Fibroblast of mammary gland (primary cell): ENCODE measurements at places on chromosomes 3 and 15.

GRCh38 chr3:143826296-143826695 is 22.0 kb downstream of the SLC9A9 start:
- DNase-seq, result no peak

- no peak for DNase-seq
Observed at GRCh38 chr3:177624528-177625495, 427.5 kb upstream of the TBL1XR1 start.

DNA sequence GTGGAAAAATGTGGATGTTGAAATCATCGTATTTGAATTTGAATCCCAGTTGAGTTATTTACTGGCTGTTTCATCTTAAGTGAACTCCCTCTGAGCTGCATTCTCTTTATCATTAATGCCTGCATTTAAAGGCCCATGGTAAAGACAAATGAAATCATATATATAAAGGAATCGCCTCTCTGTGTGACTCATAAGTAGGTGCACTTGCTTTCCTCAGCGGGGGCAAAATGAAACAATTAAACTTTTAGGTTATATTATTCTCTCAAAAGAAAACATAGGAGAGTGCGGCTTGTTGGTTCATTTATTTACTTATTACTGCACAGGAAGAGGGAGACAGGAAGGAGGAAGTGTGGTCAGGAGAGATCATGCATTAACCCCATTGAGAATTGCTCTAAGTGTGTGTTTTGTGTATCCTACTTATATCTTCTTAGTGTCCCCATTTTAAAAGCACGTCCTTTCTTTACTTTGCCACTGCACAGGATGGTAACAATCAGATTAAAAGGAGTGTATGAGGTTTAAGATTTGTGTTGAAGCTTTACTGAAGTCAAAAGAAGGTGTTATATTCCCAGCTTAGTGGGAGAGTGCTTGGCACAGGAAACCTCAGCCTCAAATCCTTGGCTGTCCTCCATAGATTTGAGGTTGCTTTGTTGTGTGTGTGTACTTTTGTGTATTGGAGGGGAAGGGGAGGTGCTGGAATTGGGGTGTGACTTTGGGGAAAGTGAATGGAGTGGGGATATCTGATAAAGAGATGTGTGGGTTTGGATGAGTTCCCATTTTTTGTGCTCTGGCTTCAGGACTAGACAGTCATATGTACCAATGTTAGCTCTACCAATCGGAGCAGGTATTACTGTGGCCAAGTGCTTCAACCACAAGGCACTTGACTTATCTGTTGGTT is 595.8 kb upstream of the NR2F2 start:
- no peak for DNase-seq

GRCh38 chr15:95520511-95520910 is 810.0 kb upstream of the NR2F2 start:
- peak; percentile 9 for DNase-seq

DNA sequence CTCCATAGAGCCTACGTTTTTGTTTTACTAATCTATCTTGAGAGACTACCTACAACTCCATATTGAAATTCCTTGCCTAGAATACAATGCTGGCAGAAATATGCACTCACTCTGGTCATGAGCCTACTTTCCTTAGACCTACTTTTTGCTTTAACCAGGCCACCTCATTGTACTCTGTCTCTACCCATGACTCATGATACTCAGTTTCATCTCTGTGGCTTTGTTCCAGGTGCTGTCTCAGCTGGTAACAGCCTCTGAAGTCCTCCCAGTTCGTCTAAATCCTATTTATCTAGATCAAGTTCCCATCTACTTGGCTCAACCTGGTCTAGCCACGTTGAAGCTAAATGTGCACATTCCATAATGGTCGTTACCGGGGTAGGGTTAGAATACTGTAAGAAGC is 536.4 kb downstream of the RSL24D1 start:
- DNase-seq, result no peak

GRCh38 chr3:15155840-15156360 is 50.1 kb upstream of the CAPN7 start:
- DNase-seq, result no peak

DNA sequence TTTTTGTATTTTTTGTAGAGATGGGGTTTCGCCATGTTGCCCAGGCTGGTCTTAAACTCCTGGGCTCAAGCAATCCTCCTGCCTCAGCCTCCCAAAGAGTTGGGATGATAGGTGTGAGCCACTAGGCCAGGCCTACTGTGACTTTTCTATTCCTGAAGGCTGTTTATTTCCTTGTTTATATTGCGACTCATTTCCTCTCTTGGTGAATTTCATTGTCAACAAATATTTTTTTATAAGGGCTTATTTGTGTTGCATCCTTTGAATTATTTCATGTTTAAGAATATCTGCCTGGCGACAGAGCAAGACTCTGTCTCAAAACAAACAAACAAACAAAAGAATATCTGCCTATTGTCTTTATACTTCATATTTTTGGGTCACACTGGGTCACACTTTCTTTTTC is 29.4 kb upstream of the MCCC1 start:
- no peak for DNase-seq

DNA sequence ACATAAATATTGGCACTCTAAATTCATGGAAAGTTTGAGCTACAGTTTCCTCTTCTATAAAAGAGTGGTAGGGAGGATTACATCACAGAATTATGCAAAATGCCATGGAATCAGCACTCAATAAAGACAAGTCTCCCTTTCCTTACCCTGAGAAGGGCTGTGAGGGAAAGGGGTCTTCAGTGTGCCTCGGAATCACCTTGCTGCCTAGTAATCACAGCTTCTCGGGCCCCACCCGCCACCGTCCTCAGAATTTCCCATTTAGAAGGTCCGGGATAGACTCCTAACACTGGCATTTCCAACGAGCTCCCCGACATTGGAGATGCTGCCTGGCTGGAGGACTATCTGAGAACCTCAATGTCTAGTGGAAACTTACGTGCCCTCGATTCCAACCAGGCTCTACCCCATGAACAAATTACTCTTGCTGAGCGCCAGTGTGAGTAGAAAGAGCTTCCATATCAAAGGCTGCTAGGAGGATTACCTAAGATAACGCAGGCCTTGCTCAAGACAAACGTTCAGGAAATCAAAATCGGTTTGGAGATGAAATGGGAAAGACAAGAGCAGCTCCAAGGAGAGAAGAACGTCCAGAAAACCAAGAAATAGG is 92.1 kb upstream of the CHD2 start:
- peak; percentile 49 for DNase-seq

DNA sequence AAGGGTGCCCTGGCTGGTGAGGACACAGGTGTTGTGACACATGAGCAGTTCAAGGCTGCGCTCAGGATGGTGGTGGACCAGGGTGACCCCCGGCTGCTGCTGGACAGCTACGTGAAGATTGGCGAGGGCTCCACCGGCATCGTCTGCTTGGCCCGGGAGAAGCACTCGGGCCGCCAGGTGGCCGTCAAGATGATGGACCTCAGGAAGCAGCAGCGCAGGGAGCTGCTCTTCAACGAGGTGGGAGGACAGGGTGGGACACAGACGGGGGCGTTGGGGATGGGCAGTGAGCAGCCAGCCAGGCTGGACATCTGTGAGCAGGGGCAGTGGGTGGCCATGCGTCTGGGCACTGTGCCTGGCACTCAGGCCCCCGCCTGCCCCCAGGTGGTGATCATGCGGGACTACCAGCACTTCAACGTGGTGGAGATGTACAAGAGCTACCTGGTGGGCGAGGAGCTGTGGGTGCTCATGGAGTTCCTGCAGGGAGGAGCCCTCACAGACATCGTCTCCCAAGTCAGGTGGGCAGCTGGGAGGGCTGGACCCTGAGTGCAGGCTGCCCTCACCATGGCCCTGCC is 10.3 kb downstream of the ANKRD63 start:
- DNase-seq, result no peak

GRCh38 chr3:169165196-169166158 is 498.0 kb downstream of the MECOM start:
- no peak for DNase-seq

GRCh38 chr3:100402256-100402655 is 917 bp downstream of the LNP1 start:
- peak; percentile 53 for DNase-seq

DNA sequence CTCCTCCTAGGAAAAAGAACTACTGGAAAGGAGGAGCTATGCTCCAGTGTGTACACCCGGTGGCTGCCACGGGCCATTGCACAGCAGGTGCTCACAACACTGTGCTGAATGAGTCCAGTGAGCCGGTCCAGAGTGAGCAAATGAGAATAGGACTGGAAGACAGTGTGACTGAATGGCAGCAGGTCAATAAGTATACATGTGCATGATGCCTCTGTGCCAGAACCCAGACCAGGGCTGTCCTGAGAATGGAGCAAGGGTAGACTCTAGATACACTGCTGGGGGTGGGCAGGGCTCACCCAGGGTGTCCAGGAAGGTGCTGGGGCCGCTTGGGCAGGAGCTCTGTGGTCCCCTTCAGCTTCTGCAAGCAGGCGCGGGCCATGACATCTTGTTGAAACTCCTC is 8.3 kb downstream of the POLG start:
- no peak for DNase-seq

DNA sequence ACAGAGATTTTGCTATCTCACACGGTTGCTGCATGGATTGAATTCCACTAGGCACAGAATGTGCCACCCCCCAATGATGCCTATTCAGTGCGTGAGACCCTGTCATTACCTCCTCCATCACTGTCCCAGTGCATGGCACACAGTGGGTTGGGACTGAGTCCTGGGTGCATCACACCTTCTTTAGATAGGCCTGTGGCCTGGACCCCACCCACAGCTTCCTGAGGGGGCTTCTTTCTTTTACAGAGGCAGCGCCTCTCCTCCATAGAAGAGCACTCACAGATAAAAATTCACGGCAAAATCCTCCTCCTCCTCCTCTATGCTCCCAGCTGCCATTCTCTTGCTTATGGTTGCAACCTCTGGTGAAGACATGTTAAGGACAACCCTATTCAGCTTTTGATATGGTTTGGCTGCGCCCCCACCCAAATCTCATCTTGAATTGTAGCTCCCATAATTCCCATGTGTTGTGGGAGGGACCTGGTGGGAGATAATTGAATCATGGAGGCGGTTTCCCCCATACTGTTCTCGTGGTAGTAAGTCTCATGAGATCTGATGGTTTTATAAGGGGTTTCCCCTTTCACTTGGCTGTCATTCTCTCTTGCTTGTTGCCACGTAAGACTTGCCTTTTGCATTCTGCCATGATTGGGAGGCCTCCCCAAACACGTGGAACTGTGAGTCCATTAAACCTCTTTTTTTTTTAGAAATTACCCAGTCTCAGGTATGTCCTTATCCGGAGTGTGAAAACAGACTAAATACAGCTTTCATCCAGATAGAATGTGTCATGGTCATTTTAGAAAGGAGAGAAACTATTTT is 147.6 kb downstream of the KLF13 start:
- DNase-seq, result no peak

DNA sequence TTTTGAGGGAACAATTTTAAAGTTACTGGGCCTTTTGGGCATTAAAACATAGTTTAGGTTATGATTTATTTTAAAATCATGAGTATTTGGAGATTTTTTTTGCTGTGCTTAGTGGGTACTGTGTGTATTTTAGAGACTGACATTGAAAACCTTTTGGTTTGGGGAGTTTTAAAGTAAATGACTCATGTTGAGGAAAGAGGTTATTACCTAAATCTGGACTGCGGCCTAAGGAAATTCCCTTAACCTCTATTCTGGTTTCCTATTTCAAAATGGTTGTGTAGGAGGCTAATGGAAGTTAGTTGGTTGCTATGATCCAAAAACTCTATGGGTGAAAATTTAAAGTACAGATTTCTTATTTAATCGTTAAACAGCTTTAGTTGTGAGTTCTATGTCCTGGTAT is 57.3 kb upstream of the DPH6 start:
- peak; percentile 85 for DNase-seq

GRCh38 chr3:124584552-124585391 is 145.5 kb upstream of the UMPS start:
- DNase-seq, result peak; percentile 28

- DNase-seq, result peak; percentile 8
Observed at GRCh38 chr3:168620854-168621253, 525.1 kb upstream of the GOLIM4 start.

- peak; percentile 6 for DNase-seq
Observed at GRCh38 chr15:35932531-35932930, 386.6 kb upstream of the DPH6 start.

DNA sequence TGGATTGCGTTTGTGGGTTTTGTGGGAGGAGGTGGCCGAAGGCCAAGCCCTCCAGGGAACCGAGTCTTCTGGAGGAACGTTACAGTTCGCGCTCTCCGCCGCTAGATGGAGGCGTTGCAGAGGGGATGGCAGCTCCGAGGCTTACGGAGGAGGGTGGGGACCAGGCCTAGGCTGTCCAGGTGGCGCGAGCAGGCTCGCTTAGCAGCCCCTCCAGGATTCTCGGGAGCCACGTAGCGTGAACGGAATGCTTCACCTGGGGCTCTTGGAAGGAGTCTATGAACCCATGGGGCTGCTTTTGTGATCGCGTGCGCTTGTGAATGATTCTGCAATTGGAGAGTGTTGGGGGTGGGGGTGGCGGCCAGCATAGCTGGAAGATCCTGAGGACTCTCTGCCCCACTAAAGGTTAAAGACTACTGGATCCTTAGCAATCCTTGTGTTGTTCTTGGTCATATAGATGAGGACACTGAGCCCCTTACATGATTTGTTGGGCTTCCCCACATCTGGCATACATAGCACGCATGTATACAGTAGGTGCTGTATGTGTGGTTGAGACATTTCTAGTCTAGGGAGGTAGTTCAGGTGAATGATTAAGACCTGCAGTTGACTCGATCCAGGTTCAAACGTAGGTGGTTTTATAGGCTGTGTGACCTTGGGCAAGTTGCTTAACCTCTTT is 25.7 kb downstream of the FAM3D start:
- DNase-seq, result peak; percentile 71

GRCh38 chr3:29686889-29687592 is 406.2 kb downstream of the RBMS3 start:
- DNase-seq, result peak; percentile 63

GRCh38 chr3:127501177-127501576 is 89.4 kb downstream of the TPRA1 start:
- no peak for DNase-seq

DNA sequence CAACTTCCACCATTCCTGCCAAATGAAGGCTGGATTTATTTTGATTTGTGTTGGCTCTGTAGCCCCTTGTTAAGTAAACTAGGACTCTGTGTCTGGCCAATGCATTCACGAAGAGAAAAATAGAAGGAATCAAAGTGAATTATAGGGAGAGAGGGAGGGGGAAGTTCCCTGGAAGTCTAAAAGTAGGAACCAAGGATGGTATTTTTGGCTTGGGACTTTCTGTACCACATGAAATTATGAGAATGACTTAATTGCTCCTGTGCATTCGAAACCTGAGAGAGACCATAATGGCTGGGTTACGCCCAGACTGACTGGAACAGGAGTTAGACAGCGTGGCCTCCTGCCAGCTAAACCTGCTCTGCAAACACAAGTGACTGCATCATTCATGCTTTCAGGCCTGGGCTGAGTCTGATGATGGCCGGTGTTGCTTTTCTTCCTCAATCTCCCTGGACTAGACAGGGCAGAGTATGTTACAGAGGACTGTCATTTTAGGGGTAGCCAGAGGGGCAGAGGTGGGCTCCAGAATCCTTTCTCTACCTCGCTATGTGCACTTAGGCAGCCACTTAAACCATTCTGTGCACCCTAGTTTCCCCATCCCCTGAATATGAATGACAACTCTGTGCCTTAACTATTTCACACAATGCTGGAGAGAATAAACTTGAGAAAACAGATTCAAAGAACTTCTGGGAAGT is 58.9 kb downstream of the MYO1E start:
- peak; percentile 81 for DNase-seq
